ENCODE measurements at places on chromosomes 1 and 21.
A peak's percentile ranks its signal among the peaks of the same experiment; 100 is the strongest.

DNA sequence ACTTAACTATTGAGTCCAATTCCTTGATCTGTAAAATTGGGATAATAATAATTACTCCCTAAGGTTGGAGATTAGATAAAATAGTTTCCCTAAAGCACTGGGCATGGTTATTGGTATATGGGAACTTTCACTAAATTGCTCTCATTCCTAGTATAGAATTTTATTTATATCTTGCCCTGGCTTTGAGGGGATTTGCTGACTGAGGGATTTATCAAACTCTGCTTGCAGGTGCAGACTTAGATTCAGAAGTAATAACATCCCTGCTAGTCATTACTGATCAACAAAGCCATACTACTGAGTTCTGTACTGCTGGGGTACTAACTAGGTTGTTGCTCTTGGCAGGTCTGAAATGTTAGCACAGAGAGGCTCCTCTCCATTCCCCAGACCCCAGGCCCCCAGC lies 41.9 kb downstream of the CASQ2 start:
- DNase-seq: no peak

- DNase-seq: no peak
Observed at GRCh38 chr1:85496941-85497582, 32.1 kb upstream of the DDAH1 start.

GRCh38 chr1:153122831-153123421 lies 9.6 kb upstream of the SPRR2F start:
- DNase-seq: no peak

DNA sequence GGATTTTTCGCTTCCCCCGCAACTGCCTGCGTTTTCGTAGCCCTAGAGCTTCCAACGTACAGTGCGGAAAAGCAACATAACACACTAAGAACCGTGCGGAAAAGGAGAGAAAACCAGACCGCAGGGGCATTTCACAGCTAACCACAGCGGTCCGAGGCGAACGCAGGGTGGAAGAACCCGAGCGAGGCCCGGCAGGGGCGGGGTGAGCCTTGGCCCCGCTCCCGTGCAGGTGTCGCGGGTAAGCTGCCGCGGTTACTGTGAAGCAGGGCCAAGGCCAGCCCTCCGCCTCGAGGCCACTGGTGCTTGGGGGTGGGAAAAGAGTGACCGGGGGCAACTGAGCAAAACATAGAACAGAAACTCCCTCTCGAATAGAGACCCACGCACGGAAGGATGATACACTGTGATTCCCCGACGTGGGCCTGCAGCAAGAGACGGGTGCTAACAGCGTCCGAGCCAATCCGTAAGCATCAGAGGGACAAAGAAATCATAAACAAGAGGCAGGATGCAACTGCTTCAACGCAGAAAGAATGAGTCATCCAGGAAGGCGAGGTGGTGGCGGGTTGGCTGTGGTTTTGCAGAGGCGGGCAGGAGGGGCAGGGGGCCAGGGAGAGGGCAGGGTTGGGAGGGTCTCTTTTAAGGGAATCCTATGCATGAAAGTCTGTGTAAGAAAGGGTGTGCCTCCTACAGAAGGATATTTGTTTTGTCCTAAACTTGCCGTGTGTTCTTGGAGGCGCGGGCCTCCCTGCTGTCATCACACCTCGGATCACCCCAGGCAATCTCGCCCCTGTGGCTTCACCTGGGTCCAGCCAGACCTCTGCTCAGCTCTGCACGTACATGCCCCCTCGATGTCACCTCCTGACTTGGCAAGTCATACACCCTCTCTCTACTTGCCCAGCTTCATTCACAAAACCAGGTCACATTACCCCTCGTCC lies 7.3 kb downstream of the GNG4 start:
- DNase-seq: peak; percentile 49

- no peak for DNase-seq
Observed at GRCh38 chr21:35095859-35096291, 46.8 kb upstream of the RUNX1 start.

GRCh38 chr1:201345081-201345355 lies 32.5 kb downstream of the TNNT2 start:
- no peak for DNase-seq

GRCh38 chr1:96632045-96632664 lies 89.4 kb upstream of the PTBP2 start:
- no peak for DNase-seq

DNA sequence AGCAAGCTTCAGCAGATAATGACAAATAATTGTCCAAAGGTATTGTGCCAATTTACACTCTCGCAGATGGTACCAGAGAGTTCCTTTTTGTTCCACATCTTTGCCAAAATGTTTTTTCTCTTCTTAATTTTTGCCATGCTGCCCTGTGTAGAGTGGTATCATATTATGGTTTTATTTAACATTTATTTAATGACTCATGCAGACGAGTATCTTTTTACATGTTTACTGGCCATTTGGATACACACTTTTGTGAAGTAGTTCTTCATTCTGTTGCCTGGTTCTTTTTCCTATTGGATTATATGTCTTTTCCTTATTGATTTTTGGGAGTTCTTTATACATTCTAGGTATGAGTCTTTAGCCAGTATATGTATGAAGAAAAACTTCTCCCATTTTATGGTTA lies 151.1 kb downstream of the PCNX2 start:
- no peak for DNase-seq

- DNase-seq: no peak
Observed at GRCh38 chr1:112729909-112730308, 14.8 kb upstream of the PPM1J start.

DNA sequence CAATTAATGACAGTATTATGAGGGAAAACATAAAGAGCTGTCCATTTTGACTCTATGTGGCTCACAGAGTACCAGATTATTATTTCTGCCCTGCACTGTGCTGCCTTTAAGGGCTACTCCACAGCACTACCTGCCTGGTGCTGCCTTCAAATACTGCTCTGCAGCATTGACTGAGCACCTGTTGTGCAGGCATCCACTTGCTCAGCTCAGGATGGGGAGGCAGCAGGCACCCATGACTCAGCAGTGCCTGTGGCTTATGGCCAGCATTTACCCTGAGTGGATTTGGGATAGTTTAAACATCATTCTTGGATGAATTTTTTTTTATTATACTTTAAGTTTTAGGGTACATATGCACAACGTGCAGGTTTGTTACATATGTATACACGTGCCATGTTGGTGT lies 953 bp upstream of the KPRP start:
- no peak for DNase-seq

- DNase-seq: no peak
Observed at GRCh38 chr1:185896863-185897262, 162.7 kb downstream of the HMCN1 start.

DNA sequence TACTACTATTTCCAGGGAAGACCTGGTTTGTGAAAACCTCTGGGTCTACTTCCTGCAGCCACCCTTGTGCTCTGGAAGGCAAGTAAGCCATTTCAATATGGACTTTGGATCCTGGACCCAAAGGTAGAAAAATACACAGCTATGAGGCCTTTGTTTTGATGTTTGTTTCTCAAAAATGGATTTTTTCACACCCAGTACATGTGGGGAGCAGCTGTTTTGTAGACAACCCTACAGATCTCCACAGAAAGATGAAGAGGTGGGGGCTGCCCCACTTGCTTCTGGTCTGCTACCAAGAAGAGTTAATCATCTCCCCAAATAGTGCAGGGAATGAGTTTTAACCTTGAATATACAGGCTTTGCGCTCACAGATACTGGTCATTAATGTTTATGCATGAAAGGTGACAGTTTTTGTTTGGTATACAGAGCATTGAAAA lies 29.2 kb downstream of the ZNF281 start:
- DNase-seq: no peak

DNA sequence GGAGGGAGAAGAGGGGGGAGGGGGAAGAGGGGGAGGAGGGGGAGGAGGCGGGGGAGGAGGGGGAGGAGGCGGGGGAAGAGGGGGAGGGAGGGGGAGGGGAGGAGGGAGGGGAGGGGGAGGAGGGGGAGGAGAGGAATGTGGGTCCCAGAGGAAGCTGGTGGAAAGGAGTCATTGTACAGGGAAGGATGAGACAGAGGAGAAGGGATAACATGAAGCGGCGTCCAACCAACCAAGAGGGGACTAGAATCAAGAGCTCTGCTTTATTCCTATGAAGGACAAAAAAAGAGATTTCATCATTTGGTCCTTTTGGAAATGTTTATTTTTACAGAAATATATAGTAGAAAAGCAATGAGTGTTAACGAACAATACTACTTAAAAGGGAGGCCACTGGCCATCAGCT lies 24.5 kb downstream of the COA6 start:
- DNase-seq: no peak

- no peak for DNase-seq
Observed at GRCh38 chr21:37746849-37747248, 169.4 kb downstream of the KCNJ6 start.

DNA sequence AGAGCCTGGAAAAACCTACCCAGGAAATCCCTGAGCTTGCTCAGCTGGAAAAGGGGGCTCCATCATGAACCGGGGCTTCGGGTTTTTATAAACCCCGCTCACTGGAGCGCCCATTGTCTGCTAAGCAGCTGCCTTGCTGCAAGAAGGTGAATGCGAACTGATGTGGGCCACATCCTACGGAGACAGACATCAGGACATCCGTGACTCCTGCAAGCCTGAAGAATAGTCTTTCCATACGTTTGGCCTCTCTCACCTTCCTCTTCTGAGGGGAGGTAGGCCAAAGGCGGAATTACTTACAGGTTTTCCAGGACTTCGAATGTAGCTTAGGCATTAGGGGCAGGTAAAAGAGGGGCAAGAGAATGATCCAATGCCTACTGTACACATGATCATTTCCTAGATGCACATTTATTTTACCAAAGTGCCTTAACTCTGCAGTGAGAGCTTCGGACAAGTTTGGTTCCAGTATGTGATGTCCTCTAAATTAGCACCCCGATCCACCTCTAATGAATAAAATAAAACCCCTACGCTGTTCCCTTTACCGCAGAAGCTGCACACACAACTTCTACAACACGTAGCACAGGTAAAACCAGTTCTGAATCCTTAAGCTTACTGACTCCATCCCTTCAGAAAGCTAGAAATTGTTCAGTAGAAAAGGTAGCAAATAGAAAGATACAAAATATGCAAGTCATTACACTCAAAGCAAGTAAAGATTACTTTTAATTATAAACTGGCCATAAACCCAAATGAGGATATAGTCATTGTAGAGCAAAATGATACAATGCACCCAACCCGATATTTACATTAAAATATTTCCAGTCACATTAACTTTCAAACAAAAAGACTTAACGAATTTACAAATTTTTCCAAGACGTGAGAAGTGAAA lies 866 bp upstream of the SORT1 start:
- DNase-seq: no peak

All from activated T-helper 1 cell treated with anti-CD3 and anti-CD28 coated beads, Interleukin-2, amount 50 U/mL, for 16 hours (primary cell).